Transverse colon (tissue), 4 donors: ENCODE measurements at places on chromosomes 3 and 15. TPM values are rescaled to one million over a fixed set of nuclear protein-coding genes. Genes with fewer than 3 reads are reported as not detected.

The MYH15 gene
- not detected for total RNA-seq

The FOXB1 gene
- not detected for total RNA-seq

The GCSAM gene
- total RNA-seq: not detected

The MINAR1 gene
- total RNA-seq: 0.40 TPM

The HYAL3 gene
- 1.2 TPM for total RNA-seq

The ZNF80 gene
- total RNA-seq: not detected

The CXCR6 gene
- not detected for total RNA-seq

The ITIH4 gene
- total RNA-seq: 3.0 TPM

The SEMA6D gene
- 41.2 TPM for total RNA-seq

The IRAK2 gene
- total RNA-seq: 0.20 TPM

The DAZL gene
- not detected for total RNA-seq

The DMXL2 gene
- total RNA-seq: 63.4 TPM

The SGO1 gene
- 0.96 TPM for total RNA-seq

The WDR93 gene
- total RNA-seq: not detected

The TGM4 gene
- total RNA-seq: not detected

The SAMMSON gene
- total RNA-seq: not detected

The SLC38A3 gene
- not detected for total RNA-seq

The CNBP gene
- total RNA-seq: 247 TPM

The PLXNA1 gene
- 28.5 TPM for total RNA-seq

The PPARG gene
- total RNA-seq: 146 TPM

The CD96 gene
- total RNA-seq: 17.3 TPM

The MB21D2 gene
- 8.4 TPM for total RNA-seq

The C2CD4A gene
- total RNA-seq: 0.79 TPM

The HLTF gene
- total RNA-seq: 10.9 TPM

The SERPINI2 gene
- total RNA-seq: not detected

The KLHL40 gene
- total RNA-seq: not detected

The STAB1 gene
- 71.3 TPM for total RNA-seq

The RTP1 gene
- not detected for total RNA-seq

The MOBP gene
- total RNA-seq: 5.2 TPM

The A4GNT gene
- not detected for total RNA-seq

The PRSS50 gene
- total RNA-seq: not detected

The KBTBD12 gene
- 17.5 TPM for total RNA-seq

The FETUB gene
- total RNA-seq: not detected

The SH2D7 gene
- total RNA-seq: 9.7 TPM

The CDCP1 gene
- 64.6 TPM for total RNA-seq

The ECE2 gene
- not detected for total RNA-seq

The CHRM5 gene
- total RNA-seq: not detected

The CEP97 gene
- 5.5 TPM for total RNA-seq

The NDN gene
- total RNA-seq: 21.4 TPM

The RTP4 gene
- not detected for total RNA-seq

The LRTM1 gene
- not detected for total RNA-seq
